Immature natural killer cell (primary cell): ENCODE measurements at places on chromosomes 6 and 20.

DNA sequence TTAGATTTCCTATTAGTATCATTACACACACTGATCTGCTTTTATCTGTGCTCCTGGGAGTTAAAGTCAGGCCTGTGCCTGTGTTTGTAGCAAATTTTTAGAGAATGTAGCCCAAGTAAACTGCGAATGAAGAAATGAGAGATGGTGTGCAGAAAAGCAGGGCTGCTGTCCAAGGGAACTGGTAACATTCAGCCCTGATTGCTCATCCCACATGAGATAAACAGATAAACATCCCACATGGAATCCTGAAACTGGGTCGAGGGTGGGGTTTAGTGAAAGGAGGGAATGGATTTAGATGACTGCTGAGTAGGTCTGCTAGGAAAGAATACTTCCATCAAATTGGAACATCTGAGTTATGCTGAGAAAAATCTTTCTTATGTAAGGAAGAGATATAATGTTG, 69.1 kb downstream of the GRIK2 start:
- no peak for DNase-seq

GRCh38 chr20:22456109-22456508, 128.3 kb downstream of the FOXA2 start:
- DNase-seq: no peak

- no peak for DNase-seq
Observed at GRCh38 chr6:82617648-82618047, 254.0 kb downstream of the TPBG start.

GRCh38 chr20:51306521-51307358, 235.8 kb downstream of the NFATC2 start:
- peak; percentile 64 for DNase-seq

GRCh38 chr20:37421060-37421905, 75.3 kb downstream of the SRC start:
- DNase-seq: no peak

DNA sequence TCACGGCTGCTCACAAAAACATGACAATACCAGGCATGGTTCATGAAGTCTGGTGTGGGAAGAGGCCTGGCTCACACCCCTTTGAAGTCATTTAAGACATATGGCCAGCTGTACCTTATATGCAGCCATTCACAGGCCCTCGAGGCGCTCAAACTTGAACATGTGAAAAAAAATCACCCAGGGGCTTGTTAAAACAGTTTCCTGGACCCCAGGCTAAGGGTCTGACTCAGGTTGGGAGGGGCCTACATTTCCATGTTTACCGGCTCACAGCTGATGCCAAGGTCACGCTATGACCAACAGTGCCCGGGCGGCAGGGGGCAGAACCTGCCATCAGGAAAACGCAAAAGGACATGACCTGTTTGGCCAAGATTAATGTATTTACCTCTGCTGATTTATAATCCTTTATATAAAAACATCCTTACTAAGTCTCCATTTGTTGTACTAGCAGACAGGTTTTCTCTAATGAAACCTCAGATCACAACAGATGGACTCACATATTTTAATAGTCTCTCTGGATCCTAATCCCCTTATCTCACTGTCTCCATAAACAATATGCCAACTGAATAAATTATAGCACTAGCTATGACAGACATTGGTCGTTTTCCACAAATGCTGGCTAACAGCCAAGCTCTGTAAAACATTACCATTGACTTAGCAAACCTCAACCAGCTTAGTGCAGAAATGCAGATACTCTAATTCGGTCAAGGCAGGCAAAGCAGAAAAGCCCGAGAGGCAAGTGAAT, 19.9 kb downstream of the EZR start:
- no peak for DNase-seq
